Vagina (tissue), 2 donors: ENCODE measurements at places on chromosomes 4 and X. TPM values are rescaled to one million over a fixed set of nuclear protein-coding genes. Genes with fewer than 3 reads are reported as not detected.

DNA sequence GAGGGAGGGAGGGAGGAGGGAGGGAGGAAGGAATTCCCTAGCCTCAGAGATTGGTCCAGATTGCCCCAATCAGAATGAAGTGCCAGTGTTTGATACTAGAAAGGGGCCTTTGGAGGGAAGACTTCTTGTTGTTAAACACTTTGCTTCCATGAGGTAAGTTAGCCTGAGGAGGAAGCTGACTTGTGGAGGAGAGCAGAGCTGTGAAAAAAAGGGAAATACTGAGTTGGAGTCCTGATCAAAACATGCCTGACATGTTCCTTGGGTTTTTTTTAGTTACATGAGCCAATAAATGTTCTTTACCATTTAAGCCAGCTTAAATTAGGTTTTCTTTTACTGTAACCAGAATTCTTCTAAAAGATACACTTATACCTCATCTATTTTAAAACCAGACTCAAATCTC is 57.6 kb downstream of the GSX2 start:
- no peak for DNase-seq
- H3K27ac ChIP-seq: no peak overlapping the region
- no peaks in the 10 kb centered on the region for H3K36me3 ChIP-seq
- no peak overlapping the region for H3K4me3 ChIP-seq
- no peaks in the 10 kb centered on the region for H3K27me3 ChIP-seq

DNA sequence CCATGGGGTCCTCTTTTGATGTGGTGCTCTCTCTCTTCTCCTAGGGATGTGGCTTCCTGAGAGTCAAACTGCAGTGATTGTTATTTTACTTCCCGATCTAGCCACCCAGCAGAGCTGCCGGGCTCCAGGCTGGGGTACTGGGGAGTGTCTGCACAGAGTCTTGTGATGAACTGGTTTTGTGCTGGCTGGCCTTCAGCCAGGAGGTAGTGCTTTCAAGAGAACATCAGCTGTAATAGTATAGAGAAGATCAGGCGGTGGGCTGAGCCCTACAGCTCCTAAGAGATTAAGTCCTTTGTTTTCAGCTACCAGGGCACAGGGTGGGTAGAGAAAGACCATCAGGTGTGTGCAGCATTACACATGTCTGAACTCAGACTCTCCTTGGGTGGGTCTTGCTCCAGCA is 59.0 kb upstream of the AGTR2 start:
- H3K4me1 ChIP-seq: no peaks in the 10 kb centered on the region
- H3K36me3 ChIP-seq: no peaks in the 10 kb centered on the region
- H3K27me3 ChIP-seq: no peaks in the 10 kb centered on the region
- H3K4me3 ChIP-seq: no peak overlapping the region
- no peak for DNase-seq
- H3K27ac ChIP-seq: no peak overlapping the region

GRCh38 chr4:38086151-38086848 is 126.1 kb downstream of the PTTG2 start:
- H3K36me3 ChIP-seq: peaks cover 11% of the 10 kb centered on the region
- DNase-seq: no peak
- no peaks in the 10 kb centered on the region for H3K27me3 ChIP-seq
- peaks cover 17% of the 10 kb centered on the region for H3K4me1 ChIP-seq

- no peak for DNase-seq
- no peaks in the 10 kb centered on the region for H3K36me3 ChIP-seq
- no peaks in the 10 kb centered on the region for H3K27me3 ChIP-seq
Observed at GRCh38 chr4:183863155-183863825, 41.8 kb upstream of the STOX2 start.

DNA sequence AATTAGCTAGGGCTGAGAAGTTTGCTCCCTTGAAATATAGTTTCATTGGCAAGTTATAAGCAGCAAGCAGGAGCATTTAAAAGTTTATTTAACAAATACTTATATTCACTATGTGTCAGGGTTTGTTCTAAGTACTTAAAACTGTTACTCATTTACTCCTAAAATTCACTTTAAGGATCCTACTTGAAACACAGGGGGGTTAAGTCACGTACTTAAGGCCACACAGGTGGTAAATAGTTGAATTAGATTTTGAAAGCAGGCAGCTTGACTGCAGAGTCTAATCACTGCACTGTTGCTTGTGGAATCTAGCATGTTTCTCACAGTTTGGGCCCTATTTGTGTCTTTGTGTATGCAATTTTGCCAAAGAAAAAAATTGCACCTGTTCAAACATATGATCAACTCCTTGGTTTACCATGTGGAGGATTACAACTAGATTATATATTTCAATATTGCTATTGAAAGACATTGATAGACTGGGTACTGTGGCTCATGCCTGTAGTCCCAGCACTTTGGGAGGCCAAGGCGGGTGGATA is 7.6 kb downstream of the SGMS2 start:
- no peaks in the 10 kb centered on the region for H3K27me3 ChIP-seq
- H3K36me3 ChIP-seq: no peaks in the 10 kb centered on the region
- no peak overlapping the region for H3K4me3 ChIP-seq
- no peak overlapping the region for H3K27ac ChIP-seq
- H3K4me1 ChIP-seq: peaks cover 30% of the 10 kb centered on the region

DNA sequence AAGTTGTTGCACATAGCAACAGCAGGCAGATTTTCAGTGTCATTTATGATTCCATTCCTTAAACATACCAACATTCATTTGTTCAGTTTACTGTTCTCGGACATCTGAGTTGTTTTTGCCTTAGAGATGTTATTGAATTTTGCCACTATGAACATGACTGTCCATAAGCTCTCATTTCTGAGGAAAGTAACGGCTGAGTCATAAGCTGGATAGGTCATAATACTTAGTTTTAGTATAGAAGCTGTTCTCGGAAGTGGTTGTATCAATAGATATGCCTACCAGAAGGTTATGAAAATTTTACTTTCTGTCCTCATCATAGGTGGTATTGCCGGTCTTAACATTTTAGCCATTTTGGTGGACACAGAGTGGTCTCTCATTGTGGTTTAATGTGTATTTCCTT is 157.1 kb upstream of the CLNK start:
- no peak overlapping the region for H3K4me3 ChIP-seq
- H3K27me3 ChIP-seq: no peaks in the 10 kb centered on the region
- DNase-seq: no peak
- no peak overlapping the region for H3K27ac ChIP-seq

GRCh38 chr4:124304941-124305340 is 407.6 kb downstream of the ANKRD50 start:
- no peak for DNase-seq
- H3K4me3 ChIP-seq: no peak overlapping the region
- no peaks in the 10 kb centered on the region for H3K36me3 ChIP-seq
- no peaks in the 10 kb centered on the region for H3K27me3 ChIP-seq
- H3K27ac ChIP-seq: no peak overlapping the region
- H3K4me1 ChIP-seq: peaks cover 4% of the 10 kb centered on the region

DNA sequence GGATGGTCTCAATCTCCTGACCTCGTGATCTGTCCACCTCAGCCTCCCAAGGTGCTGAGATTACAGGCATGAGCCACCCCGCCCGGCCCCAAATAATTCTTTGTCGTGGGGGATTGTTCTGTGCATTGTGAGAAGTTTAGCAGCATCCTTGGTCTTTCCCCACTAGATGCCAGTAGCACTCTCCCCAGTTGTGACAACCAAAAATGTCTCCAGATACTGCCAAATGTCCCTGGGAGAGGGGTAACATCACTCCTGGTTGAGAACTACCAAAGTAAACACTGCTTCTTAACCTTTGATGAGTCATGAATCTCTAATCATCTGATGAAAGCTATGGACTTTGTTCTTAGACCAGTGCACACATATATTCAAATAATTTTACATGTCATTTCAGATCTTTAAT is 90.7 kb upstream of the BRS3 start:
- H3K4me3 ChIP-seq: no peak overlapping the region
- H3K27me3 ChIP-seq: no peaks in the 10 kb centered on the region
- no peak overlapping the region for H3K27ac ChIP-seq
- DNase-seq: no peak

DNA sequence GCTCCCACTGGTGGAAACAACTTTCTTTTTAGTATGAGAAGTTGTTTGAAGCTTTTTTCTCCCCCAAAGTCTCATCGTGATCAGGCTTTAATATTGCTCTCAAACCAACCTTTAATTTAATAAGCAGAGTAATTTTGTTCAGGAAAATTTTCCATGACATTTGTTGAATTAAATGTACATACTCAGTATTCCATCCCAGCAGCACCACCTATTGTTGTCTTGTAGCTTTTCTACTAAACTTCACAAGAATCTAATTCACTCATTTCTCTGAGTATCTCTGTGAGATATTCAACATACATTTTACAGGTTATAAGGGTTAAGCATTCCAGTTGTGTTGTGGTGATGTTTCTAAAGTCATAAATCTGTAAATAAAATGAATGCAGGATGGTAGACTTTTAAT is 218.3 kb upstream of the HAND2 start:
- H3K27me3 ChIP-seq: no peaks in the 10 kb centered on the region
- H3K4me1 ChIP-seq: no peaks in the 10 kb centered on the region
- no peaks in the 10 kb centered on the region for H3K36me3 ChIP-seq

DNA sequence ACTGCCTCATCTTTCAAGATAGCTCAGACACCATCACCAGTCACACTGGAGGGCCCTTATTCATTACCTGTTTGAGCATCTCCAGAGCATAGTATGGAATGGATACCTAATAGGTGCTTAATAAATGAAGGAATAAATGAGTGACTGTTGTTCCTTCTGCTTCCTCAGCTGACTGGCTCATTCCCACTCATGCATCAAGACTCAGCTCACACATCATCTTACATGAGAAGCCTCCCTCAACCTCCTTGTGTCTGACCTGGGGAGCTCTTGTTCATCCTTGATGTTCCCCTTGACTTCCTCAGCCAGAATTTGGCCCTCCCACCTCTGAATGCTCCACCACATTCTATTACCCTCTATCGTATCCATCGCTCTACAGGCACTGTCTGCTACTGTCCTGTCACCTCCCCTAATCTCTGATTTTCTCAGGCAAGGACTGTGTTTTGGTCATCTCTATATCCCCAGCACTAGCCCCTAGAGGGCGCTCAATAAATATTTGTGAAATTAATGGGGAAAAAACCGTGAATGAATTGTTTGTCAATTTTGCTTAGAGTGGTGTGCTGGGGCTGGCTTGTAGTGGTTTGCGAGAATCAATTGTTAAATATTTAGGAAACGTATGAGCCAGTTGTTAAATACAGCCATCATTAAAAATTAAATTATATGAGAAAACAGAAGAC is 88.3 kb downstream of the NHSL2 start:
- peaks cover 9% of the 10 kb centered on the region for H3K4me1 ChIP-seq
- H3K27ac ChIP-seq: no peak overlapping the region
- no peaks in the 10 kb centered on the region for H3K27me3 ChIP-seq
- DNase-seq: peak; percentile 75

DNA sequence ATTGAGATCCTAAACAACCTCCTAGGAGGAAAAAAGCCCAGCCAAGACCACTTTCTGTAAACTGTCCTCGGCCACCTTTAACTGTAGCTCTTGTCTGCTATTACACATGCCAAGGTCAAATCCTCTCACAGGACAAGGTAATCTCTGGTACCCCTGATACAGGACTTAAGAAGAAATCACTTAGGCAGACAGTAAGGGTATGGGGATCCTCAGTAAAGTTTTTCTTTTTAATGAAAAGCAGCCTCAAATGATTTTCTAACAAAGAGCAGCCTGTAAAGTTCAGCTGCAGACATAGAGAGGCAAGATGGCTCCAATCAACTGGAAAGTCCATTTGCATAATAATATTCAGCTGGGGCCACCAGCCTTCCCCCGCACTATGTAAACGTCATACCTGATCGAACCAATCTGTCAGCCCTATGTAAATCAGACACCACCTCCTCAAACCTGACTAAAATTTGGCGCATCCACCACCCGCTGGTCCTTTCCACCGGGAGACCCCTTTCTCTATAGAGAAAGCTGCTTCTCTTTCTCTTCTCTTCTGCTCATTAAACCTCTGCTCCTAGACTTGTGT is 14.6 kb upstream of the MPP1 start:
- H3K4me3 ChIP-seq: no peak overlapping the region
- no peak overlapping the region for H3K27ac ChIP-seq
- no peaks in the 10 kb centered on the region for H3K27me3 ChIP-seq
- no peaks in the 10 kb centered on the region for H3K36me3 ChIP-seq

GRCh38 chr4:104752337-104752736 is 257.6 kb upstream of the CXXC4 start:
- no peak overlapping the region for H3K4me3 ChIP-seq
- no peaks in the 10 kb centered on the region for H3K36me3 ChIP-seq
- no peak overlapping the region for H3K27ac ChIP-seq

DNA sequence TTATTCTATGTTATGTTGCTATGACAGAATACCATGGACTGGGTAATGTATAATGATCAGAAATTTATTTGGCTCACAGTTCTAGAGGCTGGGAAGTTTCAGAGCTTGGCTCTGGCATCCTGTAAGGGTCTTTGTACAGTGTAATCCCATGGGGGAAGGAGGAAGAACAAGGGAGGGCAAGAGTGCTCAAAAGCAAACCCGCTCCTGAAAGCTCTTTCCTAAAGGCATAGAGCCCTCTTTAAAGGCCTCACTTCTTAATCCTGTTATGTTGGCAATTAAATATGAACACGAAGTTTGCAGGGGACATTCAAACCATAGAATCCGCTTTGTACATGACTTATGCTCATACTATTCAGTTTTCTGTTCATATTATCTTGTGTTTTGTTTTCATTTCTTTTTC is 191.3 kb upstream of the CTSO start:
- H3K36me3 ChIP-seq: no peaks in the 10 kb centered on the region
- H3K27ac ChIP-seq: no peak overlapping the region
- no peaks in the 10 kb centered on the region for H3K4me1 ChIP-seq

GRCh38 chrX:124530803-124531202 is 184.4 kb downstream of the SH2D1A start:
- no peak overlapping the region for H3K4me3 ChIP-seq
- DNase-seq: no peak
- no peaks in the 10 kb centered on the region for H3K4me1 ChIP-seq

DNA sequence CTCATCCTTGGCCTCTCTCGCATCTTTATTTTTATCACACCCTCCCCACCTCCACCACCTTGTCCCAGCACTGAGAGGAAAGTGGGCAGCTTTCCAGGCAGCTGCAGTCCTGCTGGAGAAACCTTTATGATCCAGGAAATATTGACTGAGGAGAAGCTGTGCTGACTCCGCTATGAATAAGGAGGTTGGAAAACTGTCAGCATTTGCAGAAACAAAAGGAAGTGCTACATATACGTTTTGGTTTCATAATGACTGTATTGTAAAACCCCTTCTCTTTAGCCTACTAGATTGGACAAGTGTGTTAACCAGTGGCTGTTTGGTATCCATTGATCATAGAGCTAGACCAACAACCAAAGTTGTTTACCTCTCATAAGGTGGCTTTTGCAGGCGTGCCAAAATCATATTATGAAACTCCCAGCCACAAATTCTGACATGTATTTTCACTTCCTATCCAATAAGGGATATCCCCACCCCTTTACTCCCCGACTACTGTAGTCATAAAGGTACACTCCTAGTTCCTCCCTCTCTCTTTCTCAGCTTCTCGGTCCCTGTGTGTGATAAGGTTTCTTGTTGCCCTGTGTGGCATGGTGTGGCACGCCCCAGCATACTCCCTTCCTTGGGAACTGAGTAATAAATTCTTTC is 88.4 kb downstream of the GPR143 start:
- no peaks in the 10 kb centered on the region for H3K27me3 ChIP-seq
- DNase-seq: no peak
- H3K36me3 ChIP-seq: no peaks in the 10 kb centered on the region

The SULT1B1 gene
- 1.7 TPM for total RNA-seq

The POU4F2 gene
- total RNA-seq: not detected

The FAM13A gene
- 32.2 TPM for total RNA-seq
